ENCODE measurements at places on chromosomes 11 and 22. TPM values are rescaled to one million over a fixed set of nuclear protein-coding genes. Genes with fewer than 3 reads are reported as not detected.

- no peak overlapping the region for H3K27ac ChIP-seq
- peaks cover 13% of the 10 kb centered on the region for H3K36me3 ChIP-seq
- peaks cover 27% of the 10 kb centered on the region for H3K4me1 ChIP-seq
- H3K27me3 ChIP-seq, result no peaks in the 10 kb centered on the region
- no peak overlapping the region for H3K4me3 ChIP-seq
- no peak for DNase-seq
Observed at GRCh38 chr11:59189986-59190385, 18.1 kb downstream of the DTX4 start.

- H3K27me3 ChIP-seq, result no peaks in the 10 kb centered on the region
- no peak overlapping the region for H3K27ac ChIP-seq
- H3K4me3 ChIP-seq, result no peak overlapping the region
- DNase-seq, result no peak
Observed at GRCh38 chr11:125192717-125193415, 28.3 kb downstream of the PKNOX2 start.

GRCh38 chr11:34143048-34143447, 37.6 kb downstream of the NAT10 start:
- H3K27me3 ChIP-seq, result no peaks in the 10 kb centered on the region
- no peak for DNase-seq
- no peak overlapping the region for H3K27ac ChIP-seq
- H3K36me3 ChIP-seq, result peaks cover 92% of the 10 kb centered on the region
- no peak overlapping the region for H3K4me3 ChIP-seq

DNA sequence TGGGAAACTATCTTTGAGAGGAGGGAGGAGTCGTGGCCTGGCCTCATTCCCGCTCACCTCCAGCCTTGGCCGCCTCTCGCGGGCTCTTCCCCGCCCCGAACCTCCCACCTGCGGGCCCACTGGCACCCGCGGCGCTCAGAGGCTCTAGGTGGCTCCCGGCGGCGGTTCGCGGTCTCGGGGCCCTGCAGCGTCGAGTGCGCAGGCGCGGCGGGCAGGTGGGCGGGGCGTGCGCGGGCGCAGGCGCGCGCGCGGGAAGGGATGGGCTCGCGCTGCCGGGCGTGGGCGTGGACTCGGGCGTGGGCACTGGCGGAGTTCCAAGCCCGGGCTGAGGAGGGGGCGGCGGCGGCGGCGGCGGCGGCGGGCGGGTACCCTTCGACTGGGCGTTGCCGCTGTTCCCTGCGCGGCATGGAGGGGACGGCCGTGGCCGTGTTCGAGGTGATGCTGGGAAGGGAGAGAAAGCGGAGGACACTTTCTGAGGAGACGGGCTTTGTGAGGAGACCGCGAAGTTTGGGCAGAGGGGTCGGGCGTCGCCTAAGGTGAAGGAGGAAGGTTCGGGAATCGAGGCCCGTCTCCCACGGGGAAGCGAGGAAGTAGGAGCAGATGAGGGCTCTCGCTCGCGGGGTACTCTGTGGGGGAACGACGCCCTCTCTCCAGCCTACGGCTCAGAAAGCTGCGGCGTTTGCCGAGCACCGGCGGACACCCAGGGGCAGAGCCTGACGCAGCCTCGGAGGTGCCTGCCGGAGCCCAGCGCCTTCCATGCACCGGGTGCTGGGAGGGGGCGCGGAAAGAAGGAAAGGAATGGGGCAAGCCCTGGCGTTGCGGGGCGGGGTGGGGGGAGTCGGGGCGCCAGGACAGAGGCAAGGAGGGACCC, 15.7 kb upstream of the SPTBN2 start:
- H3K4me1 ChIP-seq, result peaks cover 20% of the 10 kb centered on the region
- peak; percentile 87 for DNase-seq
- H3K27me3 ChIP-seq, result no peaks in the 10 kb centered on the region
- H3K27ac ChIP-seq, result no peak overlapping the region
- H3K36me3 ChIP-seq, result no peaks in the 10 kb centered on the region

GRCh38 chr11:62611705-62612365, 740 bp downstream of the EML3 start:
- H3K4me3 ChIP-seq, result peak overlapping the region; percentile 65
- peak; percentile 72 for DNase-seq
- H3K27me3 ChIP-seq, result no peaks in the 10 kb centered on the region
- H3K36me3 ChIP-seq, result peaks cover 4% of the 10 kb centered on the region
- H3K4me1 ChIP-seq, result peaks cover 21% of the 10 kb centered on the region
- H3K27ac ChIP-seq, result peak overlapping the region; percentile 96

DNA sequence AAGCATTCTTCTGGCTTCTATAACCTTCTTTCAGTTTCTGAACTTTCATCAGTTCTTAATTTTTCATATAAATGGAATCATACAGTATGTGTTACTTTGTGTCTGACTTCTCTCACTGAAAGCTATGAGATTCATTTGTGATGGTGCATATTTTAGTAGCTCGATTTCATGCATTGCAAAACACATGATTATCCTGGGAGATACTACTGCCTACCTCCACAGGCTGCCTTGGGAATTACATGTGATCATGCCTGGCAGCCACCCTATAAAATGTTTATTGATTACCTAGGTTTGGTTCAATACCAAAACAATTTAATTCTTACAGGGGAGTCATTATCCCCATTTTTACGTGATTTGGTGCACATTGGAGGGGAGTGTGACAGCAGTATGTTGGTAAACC, 34.1 kb upstream of the PAK1 start:
- H3K27me3 ChIP-seq, result no peaks in the 10 kb centered on the region
- H3K36me3 ChIP-seq, result no peaks in the 10 kb centered on the region
- H3K4me3 ChIP-seq, result no peak overlapping the region

DNA sequence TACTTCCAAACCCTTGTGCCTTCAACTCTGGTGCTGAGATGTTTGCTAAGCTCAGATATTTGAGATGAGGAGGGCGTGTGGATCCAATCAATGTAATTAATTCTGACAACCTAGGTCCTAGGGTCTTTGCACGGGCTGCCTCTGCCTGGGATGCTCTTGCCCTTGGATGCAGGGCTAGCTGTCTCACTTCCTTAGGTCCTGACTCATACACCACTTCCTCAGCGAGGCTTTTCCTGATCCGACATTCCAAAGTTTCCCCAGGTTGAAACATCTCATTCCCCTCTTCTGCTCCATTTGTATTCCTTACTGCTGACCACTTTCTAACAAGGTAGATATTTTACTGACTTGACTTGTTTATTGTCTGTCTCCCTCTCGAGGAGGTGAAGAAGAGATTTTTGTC, 43.0 kb upstream of the NTM start:
- no peak overlapping the region for H3K27ac ChIP-seq
- no peaks in the 10 kb centered on the region for H3K27me3 ChIP-seq
- no peaks in the 10 kb centered on the region for H3K4me1 ChIP-seq

Gene SCN3B
- 12.2 TPM for total RNA-seq

Gene BIRC2
- total RNA-seq, result 43.9 TPM

- DNase-seq, result no peak
- no peaks in the 10 kb centered on the region for H3K27me3 ChIP-seq
- no peaks in the 10 kb centered on the region for H3K4me1 ChIP-seq
- H3K36me3 ChIP-seq, result no peaks in the 10 kb centered on the region
- H3K27ac ChIP-seq, result no peak overlapping the region
Observed at GRCh38 chr11:125916683-125917347, 12.5 kb downstream of the DDX25 start.

DNA sequence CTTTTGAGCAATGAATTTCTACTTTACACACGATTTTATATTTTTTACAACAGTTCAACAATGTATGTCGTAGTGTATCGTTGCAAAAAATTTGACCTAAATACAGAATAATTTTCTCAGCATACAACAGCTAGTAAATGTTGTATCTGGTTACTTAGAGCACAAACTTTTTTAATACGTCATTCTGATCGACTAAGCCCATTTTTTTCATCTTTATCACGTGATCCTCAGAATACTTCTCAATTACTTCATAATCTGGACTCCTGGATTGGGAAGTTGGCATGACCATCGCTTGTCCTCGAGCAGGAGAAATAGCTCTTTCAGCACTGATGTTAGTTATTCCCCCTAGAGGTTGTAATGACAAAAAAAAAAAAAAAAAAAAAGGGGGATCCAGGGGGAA, 16.6 kb downstream of the OR51L1 start:
- H3K36me3 ChIP-seq, result no peaks in the 10 kb centered on the region
- DNase-seq, result no peak
- no peak overlapping the region for H3K27ac ChIP-seq
- no peaks in the 10 kb centered on the region for H3K4me1 ChIP-seq

Gene DLAT
- total RNA-seq, result 34.6 TPM

Gene NAALAD2
- total RNA-seq, result 1.7 TPM

- no peak overlapping the region for H3K4me3 ChIP-seq
Observed at GRCh38 chr11:9533736-9534473, 39.6 kb upstream of the WEE1 start.

DNA sequence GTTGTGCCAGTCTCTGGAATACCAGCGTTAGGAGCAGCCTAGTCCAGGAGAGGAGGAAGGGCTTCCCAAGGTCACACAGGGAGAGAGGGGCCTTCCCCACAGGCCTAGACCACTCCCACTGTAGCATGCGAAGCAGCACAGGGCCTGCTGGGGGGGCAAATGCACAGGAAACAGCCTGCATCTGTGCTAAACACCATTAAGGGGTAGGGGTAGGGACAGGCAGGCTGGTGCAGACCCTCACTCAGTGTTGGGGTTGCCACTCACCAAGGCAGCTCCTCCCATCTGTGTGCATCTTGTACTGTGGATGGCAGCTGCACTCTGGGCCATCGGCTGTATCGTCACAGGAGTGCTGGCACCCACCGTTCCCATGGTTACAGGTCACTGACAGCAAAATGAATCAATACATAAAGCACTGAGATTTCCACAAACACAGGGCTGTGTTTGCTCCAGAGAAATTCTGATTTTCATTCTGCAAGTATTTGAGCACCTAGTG, 24.9 kb downstream of the SCUBE2 start:
- no peak overlapping the region for H3K27ac ChIP-seq
- DNase-seq, result no peak
- H3K4me3 ChIP-seq, result no peak overlapping the region

- no peaks in the 10 kb centered on the region for H3K4me1 ChIP-seq
- DNase-seq, result no peak
- no peaks in the 10 kb centered on the region for H3K27me3 ChIP-seq
- no peak overlapping the region for H3K4me3 ChIP-seq
- H3K36me3 ChIP-seq, result no peaks in the 10 kb centered on the region
- no peak overlapping the region for H3K27ac ChIP-seq
Observed at GRCh38 chr11:70662691-70663098, 264.4 kb downstream of the CTTN start.

DNA sequence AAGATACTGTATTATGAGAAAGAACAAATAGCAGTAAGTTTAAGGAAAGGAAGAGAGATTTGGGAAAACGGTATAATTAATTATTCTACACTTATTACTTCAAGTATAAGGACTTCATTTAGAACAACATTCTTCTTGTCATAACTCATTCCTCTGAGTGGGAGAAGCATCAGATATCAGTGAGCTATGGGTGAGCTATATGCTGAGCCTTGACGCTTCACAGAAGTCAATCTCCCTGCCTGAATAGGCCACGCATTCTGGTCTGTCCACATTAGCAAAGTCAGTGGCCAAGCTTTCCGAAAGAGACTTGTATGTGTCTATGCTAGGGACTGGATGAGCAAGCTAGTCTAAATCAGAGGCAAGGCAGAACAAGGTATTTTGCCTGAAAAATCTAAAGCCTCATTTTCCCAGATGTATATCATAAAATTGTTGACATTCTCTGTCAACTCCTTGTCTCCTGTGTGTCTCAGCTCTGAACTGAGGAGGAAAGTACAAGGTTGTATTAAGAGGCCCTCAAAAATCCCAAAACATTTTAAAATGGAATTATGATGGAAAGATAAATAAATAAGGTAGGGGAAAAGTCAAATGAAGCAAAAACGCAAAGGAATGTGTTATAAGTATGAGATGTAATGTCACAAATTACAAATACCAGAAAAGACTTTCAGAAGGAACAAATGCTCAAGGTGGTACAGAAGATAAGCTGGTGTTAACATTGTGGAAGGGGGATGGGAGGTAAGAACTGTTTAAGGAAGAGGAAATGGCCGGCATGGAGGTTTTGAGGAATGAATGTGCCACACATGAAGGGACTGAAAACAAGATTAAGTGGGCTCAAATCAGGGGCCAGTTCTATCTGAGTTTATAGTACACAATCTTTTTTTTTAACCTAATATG, 1.4 kb downstream of the OR52N2 start:
- no peaks in the 10 kb centered on the region for H3K4me1 ChIP-seq
- no peak overlapping the region for H3K4me3 ChIP-seq
- H3K36me3 ChIP-seq, result no peaks in the 10 kb centered on the region
- DNase-seq, result no peak
- H3K27me3 ChIP-seq, result no peaks in the 10 kb centered on the region
- H3K27ac ChIP-seq, result no peak overlapping the region

GRCh38 chr11:1502168-1502953, 15.8 kb upstream of the MOB2 start:
- no peak overlapping the region for H3K4me3 ChIP-seq
- no peak for DNase-seq
- no peaks in the 10 kb centered on the region for H3K27me3 ChIP-seq

Gene OR5A1
- total RNA-seq, result not detected

Gene CELSR1
- 27.4 TPM for total RNA-seq
